Mesenteric fat pad (tissue), 1 donor: ENCODE measurements at places on chromosomes 3 and 15. TPM values are rescaled to one million over a fixed set of nuclear protein-coding genes. Genes with fewer than 3 reads are reported as not detected.

DNA sequence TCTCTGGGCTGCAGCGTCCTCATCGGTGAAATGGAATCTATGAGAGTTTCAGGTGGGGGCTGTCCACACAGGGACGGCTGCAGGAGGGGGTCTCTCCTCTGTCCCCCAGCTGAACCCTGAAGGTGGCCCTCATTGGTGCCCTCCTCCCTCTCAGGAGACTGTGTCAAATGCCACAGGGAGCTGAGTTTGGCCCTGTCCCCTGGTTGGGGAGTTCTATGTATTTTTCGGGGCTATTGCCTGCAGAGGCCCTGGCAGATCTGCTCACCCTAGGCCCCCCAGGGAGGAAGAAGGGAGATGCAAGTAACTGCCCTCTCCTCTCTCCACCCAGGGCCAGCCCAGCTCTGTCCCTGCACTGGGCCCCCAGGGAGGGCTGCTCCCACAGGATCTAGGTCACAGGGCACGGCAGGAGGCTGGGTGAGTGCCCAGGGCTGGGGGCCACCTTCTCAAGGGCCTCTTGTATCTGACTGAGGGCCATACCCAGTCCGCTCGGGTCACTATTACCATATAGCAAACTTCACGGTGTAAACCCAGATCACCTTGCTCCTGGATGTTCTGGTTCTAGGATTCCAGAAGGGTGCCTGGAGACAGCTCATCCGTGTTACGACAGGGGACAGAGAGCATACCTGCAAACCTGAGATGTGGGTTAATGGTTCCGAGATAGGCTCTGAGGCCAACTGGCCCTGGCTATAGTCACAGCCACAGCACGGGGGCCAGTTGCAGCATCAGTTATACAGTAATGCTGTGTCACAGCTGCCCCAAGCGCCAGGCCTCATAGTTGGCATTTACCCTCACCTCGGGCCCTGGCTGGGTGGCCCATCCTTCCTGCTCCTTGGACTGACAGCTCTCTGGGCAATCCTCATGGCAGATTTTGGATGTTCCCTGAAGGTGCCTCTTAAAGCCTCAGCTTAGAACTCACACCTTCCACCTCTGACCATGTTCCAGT, 102.4 kb upstream of the PRR23E start:
- no peak for DNase-seq

DNA sequence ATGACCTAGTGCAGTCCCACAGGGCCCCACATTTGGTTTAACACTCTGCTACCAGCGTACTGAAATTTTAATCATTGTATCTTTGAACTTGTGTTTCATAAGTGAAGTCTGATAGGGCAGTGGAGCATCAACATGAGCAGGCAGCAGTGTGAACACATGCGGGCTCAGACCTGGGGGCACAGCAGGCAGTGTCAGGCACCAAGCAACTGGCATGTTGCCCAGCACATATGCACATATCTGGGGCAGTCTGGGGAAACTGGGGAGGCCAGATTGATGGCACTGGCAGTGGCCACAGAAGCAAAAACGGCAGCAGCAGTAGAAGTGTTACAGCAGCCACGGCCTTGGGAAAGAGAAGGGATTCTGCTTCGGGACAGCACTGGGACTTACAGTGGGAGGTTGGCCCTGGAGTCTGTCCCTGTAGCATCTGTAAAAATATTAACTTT, 353.9 kb upstream of the KCNMB2 start:
- DNase-seq, result no peak

The UBA7 gene
- 38.2 TPM for total RNA-seq

DNA sequence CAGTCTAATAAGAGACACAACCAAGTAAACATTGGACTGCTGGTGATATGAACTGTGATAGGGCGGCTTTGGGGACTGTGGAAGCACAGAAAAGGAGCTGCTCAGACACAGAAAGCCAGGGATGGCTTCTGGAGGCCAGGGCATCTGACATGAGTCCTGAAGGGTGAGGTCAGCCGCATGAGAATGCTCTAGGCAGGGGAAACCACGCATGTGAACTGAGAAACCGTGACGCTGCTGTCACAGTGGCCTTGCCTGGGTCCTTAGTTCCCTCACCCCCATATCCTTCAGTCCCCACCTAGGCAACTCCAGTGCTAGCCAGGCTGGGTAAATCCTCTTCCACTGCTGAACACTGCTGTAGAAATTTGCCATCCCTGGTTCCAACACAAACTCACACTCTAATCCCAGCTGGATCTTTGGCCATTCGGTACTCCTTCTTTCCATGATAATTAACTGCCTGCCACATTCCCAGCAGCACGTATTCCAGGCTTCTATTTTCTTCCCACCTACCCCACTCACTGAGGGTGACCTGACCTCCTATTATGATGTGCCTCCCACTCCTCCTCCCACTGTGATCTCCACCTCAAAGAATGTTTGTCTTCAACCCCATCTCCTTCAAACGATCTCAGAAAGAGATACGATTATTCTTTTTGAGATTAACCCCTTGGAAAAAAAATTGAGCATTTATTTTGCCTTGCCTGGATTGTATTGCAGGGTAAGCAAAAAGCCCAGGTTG, 31.4 kb downstream of the CRYGS start:
- DNase-seq, result no peak

- no peak for DNase-seq
Measured at GRCh38 chr15:64767203-64767602, 8.2 kb downstream of the RBPMS2 start.

The PIERCE2 gene
- 1.3 TPM for total RNA-seq

DNA sequence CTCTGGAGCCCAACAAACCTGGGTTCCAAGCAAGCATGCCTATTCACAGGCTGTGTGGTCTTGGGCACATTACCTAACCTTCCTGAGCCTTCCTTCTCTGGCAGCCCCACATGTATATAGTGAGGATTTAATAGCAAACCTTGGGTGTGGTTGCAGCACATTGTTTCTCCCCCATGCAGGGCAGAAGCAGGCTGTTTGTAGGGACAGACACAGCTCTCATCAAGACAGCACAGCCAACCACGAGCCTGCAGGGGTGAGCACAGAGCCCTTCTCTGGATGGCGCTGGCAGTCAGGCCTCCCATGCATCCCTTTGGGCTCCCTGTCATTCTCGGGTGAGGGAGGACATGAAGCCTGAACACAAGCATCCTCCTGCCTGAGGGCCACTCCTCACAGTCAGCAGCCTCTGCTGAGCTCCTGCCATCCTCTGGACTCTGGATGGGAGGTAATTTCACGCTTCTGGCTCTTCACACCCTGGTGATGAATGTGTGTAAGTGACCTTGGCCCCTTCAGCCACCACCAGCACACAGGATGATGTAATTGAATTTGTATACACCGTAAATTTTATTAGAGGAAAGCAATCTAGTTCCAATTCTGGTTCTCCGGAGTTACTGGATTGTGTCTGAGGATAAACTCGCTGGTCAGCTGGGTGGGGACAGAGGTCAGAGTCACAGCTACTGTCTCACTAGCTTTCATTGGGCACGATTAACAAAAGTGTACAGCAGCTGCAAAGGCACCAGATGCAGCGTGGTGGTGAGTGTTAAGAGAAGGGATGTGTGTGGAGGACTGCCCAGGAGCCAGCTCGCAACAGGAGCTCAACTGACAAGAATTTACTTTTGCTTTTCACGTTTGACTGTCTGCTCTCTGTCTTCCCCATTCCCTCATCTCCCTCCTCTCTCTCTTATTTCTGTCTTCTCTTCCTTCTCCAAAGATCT, 118.1 kb downstream of the CLSTN2 start:
- no peak for DNase-seq

DNA sequence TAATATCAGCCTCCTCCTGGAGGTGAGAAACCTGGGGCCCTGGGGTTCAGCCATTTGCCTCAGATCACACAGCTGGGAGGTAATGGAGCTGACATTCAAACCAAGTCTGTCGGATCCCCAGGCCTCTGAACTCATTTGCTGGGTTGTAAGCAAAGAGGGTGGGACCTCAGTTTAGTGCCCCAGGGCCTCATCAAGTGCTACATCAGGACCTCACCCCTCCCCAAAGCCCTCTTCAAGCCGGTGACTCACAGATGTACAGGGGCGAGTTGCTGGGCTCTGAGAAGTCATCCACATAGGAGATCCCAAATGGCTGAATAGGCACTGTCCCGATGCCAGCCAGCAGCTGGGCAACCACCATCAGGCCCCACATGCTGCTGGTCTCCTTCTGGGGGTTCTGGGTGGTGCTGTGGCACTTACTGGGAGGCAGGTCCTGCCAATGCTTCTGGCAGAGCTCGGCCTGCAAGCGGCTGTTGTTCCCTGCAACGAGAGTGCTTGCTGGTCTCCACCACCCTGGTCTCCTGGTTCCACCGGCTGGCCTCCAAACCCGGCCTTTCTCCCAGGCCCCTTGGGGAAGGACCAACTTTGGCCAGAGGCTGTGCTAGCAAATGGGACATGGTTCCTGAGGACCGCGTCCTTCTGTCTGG, 59.2 kb upstream of the RAB6B start:
- DNase-seq, result no peak

The HAUS2 gene
- total RNA-seq, result 26.3 TPM

DNA sequence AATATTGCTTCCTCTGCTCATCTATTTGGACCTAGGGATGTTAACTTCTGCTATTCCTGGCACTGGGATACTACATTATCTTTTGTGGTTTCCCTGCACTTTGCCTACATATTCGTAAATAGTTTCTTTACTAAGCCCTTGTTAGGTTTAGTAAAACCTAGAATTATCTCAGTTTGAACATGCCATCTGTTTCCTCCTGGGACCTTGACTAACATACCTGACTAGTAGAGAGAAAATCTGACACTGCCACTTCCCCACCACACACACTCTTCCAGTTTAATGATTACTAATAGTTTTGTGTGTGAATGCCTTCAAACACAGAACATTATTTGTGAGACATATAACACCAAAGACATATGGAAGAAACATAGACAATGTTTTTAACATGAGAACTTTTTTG, 28.2 kb upstream of the SOX2 start:
- no peak for DNase-seq

- no peak for DNase-seq
Measured at GRCh38 chr15:96356494-96357455, 26.3 kb downstream of the NR2F2 start.

DNA sequence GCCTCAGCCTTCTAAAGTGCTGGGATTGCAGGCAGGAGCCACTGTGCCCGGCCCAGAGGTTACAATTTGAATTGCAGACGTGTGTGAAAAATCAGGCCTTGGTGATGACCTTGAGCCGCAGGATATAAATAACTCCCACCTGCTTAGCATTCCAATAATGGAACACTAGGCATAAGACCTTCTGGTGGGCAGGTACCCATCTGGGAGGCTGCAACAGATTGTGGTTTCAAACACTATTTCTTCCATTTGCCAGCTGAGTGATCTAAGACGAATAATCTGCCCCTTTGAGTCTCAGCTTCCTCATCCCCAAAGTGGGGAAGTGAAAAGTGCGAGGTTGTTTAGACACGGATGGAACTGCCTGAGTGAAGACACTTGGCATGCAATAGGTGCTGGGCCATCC, 47.7 kb upstream of the HERC1 start:
- no peak for DNase-seq

The RAB6B gene
- 64.8 TPM for total RNA-seq

- DNase-seq, result peak; percentile 90
Measured at GRCh38 chr3:112333002-112333380, at the start of gene CD200. TSS of gene CD200 (plus strand) at chr3:112333156. CDS start at chr3:112333213, 57 bp downstream.

The GRK7 gene
- total RNA-seq, result not detected

- DNase-seq, result no peak
Measured at GRCh38 chr15:35565901-35566300, 19.9 kb upstream of the DPH6 start.

The CGNL1 gene
- 2.4 TPM for total RNA-seq

GRCh38 chr3:149398296-149398695, 20.8 kb upstream of the TM4SF1 start:
- no peak for DNase-seq

The RCCD1 gene
- 8.3 TPM for total RNA-seq

GRCh38 chr3:152245498-152246170, 23.1 kb upstream of the MBNL1 start:
- no peak for DNase-seq

The DAPK2 gene
- 18.1 TPM for total RNA-seq

The GOLGA6A gene
- total RNA-seq, result not detected

The RNU6-1 gene
- not detected for total RNA-seq

- DNase-seq, result no peak
Measured at GRCh38 chr3:166917437-166917836, 462.7 kb downstream of the ZBBX start.

The GRM2 gene
- 0.22 TPM for total RNA-seq

GRCh38 chr3:13044496-13045240, 28.6 kb downstream of the IQSEC1 start:
- no peak for DNase-seq

GRCh38 chr3:195106418-195106906, 164.5 kb downstream of the XXYLT1 start:
- no peak for DNase-seq

The NAALADL2 gene
- total RNA-seq, result 12.5 TPM

DNA sequence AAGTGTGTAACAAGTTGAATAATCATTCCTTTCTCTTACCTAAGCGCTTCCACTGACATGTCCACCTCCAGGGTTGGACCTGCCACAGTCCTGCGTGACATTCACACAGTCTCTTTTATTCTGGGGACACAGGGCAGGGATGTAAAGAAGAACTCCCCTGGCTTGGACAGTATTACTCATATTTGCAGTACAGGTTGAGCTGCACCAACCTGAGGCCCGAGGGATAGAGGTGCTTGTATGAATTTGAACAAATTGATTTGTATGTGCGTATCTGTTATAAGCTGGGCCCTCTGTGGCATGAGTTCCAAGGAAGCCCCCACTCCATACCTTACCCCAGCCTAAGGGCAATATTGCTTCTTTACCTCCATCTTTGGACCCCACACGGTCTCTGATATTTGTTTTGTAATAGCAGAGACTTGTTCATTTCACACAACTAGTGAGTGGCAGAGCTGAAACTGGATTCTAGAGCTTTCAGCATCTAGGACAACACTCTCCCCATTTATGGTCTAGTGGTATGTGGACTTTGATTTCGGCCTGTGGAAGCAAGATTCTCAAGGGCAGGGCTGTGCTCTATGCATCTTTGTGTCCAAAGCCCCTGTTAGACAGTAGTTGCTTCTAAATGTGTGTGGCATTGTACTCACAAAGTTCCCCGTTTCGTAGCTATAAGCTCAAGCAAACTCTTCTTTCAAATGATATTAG, 39.2 kb downstream of the FAH start:
- DNase-seq, result no peak

- no peak for DNase-seq
Measured at GRCh38 chr15:56205061-56205876, 38.4 kb downstream of the RFX7 start.

The ADGRG7 gene
- total RNA-seq, result not detected
